ENCODE measurements at places on chromosomes 7 and 10. TPM values are rescaled to one million over a fixed set of nuclear protein-coding genes. Genes with fewer than 3 reads are reported as not detected.

IFIT3 gene
- 6.8 TPM for total RNA-seq

DNA sequence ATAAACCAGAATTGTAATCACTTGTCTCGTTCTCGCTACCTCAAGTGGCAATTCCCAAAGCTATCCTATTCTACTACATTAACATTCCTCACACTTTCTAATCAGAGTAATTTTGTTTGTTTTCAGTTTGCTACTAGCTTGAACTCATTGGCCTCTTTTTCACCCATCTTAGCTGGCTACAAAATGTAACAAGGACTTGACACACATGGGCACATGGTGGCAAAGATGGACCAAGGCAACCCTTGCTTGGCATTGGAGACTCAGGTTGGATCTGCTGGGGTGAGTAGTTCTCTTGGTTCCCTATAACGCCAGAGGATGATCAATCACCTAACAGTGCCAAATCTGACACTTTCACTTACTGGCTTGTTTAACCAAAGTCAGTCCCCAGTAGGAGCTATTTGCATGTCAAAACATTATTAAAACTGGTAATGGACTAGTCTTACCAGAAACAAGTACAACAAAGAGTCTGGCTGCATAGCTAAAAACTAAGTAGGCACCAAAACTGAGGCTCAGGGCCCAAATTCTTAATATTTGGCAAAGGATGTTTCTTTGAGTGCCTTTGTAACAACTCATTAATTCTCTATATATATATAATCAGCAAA lies 1.9 kb downstream of the USP6NL start:
- DNase-seq = no peak

BTAF1 gene
- 15.9 TPM for total RNA-seq

ARHGEF35 gene
- 0.57 TPM for total RNA-seq

LIPJ gene
- not detected for total RNA-seq

MYO1G gene
- 2.4 TPM for total RNA-seq

- no peak for DNase-seq
Measured at GRCh38 chr7:40135317-40135610, 459 bp downstream of the SUGCT start.

- DNase-seq = no peak
Measured at GRCh38 chr10:96834120-96834519, 2.0 kb downstream of the LCOR start.

DNA sequence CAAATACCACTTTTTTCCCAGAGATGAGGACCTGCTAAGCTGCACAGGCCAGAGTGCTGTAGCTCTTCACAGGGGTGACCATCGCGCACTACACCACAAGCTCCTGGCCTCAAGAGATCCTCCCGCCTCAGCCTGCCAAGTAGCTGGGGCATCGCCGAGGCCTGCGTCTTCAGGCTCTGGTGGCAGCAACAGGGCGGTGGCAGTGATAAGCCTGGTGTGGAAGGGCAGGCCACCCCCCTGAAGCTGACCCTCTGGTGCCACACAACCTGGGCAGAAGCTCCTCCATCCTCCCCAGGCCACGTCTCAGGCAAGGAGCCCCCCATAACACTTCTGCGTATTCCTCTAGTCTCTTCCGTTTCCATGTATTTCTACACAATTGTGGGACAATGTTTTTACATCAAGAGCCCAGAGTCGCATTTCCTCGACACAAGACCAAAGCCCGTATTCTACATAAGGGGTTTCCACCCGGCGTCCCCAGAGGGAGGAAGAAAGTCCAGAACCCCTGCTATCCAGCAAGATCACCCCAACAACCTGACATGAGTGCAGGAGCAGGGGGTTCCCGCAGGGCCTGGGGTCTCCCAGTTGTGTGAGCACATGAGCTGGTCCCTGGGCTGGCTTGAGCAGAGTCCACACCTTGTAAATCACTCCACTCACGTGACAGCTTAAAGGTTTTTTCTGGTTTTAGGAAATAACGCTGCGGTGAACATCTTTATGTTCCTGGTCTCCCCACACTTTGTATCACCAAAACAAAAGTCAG lies 37.6 kb upstream of the NCAPG2 start:
- DNase-seq = no peak

REEP3 gene
- total RNA-seq = 38.9 TPM

DNA sequence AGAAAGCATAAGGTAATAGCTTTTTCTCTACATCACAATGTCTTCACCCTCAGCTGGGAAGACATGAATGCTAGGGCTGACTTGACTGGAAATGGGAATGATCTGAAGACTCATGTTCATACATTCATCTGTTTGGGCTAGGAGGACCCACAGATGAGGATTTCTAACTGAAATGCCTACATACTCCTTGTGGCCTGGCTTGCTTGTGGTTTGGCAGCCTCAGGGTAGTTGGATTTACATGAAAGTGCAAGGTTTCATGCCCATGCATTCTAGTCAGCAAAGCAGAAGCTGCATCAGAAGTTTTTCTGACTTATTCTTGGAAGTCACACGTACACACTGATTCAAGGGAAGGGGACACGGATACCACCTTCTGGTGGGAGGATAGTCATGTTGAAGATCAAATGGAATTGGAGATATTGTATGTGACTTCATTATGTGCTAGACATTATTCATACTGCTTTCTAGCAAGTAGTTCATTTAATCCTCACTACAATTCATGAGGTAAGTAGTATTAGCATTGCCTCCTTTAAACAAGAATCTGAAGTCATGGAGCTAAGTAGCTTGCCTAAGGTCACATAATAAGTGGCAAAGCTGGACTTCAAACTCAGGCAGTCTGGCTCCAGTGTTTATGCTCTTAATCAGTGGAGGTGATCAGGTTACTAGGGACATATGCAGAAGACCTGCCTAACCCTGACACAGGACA lies 957.0 kb downstream of the LRMDA start:
- DNase-seq = no peak

- DNase-seq = no peak
Measured at GRCh38 chr7:28095231-28095630, 85.4 kb downstream of the JAZF1 start.

DNA sequence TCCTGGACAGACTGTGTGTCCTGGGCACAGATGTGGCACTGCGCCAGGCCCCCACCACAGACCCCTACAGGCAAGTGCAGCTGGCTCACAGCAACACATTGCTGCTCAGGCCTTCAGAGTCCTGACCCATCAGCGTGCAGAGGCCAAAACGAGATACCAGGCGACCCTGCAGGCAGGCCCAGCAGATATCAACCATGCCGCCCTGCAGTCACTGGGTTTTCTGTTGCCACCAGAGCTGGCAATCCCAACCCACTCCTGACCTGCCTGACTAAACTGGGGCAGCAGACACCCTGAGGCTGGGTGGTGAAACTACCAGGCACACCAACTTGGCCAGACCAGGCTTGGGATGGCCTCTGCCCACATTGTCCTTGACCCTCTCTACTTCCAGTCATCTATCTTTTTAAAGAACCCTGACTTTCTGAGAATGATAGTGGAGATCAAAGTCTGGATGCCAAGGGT lies 20.3 kb downstream of the ZCCHC24 start:
- DNase-seq = no peak

DNA sequence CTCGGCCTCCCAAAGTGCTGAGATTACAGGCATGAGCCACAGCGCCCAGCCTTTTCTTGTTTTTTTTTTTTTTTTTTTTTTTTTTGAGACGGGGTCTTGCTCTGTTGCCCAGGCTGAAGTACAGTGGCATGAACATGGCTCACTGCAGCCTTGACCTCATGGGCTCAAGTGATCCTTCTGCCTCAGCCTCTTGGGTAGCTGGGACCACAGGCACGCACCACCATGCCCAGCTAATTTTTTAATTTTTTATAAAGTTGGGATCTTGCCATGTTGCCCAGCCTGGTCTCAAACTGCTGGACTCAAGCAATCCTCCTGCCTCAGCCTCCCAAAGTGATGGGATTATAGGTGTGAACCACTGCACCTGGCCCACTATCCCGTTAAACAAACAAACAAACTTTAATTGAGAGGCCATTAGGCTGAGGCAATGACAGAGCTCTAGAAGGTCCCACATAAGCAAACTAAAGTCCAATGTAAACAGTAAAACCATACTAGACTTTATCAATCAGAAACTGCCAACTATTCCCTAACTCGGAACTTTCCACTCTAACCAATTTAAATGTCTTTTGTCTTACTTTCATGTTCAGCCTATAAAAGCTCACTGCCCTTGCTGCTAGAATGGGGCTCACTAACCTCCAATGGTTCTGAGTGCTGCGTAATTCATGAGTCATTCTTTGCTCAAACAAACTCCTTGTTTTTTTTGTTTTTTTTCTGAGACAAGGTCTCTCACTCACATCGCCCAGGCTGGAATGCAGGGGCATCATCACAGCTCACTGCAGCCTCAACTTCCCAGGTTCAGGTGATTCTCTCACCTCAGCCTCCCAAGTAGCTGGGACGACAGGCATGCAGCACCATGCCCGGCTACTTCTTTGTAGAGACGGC lies 1.9 kb downstream of the DHX32 start:
- no peak for DNase-seq

TNRC18 gene
- 40.5 TPM for total RNA-seq

- DNase-seq = no peak
Measured at GRCh38 chr7:137146012-137146455, 197.5 kb downstream of the PTN start.

IL6 gene
- total RNA-seq = 5.8 TPM

DNA sequence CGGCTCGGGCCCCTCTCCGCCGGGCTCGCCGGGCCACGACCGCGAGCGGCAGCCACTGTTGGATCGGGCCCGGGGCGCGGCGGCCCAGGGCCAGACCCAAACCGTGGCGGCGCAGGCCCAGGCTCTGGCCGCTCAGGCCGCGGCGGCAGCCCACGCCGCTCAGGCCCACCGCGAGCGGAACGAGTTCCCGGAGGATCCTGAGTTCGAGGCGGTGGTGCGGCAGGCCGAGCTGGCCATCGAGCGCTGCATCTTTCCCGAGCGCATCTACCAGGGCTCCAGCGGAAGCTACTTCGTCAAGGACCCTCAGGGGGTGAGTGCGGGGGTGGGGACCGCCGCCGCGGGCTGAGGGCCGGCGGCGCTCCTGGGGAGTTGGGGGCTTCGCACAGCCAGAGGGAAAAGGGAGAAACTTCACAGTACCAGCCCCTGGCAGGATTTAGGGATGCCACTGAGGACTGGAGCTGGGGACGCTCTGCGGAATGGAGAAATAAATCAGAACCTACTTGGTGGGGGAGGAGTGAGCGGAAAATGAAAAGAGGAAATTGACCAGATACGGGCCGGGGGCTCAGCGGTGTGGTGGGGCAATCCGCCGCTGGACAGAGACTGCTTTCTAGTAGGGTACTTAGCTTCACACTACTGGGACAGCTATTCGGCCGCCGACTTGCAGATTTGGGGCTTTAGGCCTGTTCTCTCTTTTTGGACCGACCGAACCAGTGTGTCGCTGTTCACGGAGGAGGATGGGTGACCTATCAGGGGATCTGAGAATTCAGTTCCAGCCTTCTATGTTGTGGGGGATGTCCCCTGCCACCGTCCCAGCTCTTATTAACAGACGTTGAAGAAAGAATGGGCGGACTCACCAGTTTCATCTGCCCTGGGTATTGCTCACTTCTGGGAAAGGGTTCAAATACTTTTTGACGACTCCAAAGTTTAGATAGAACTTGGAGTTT lies 669 bp downstream of the PI4K2A start:
- no peak for DNase-seq

DNA sequence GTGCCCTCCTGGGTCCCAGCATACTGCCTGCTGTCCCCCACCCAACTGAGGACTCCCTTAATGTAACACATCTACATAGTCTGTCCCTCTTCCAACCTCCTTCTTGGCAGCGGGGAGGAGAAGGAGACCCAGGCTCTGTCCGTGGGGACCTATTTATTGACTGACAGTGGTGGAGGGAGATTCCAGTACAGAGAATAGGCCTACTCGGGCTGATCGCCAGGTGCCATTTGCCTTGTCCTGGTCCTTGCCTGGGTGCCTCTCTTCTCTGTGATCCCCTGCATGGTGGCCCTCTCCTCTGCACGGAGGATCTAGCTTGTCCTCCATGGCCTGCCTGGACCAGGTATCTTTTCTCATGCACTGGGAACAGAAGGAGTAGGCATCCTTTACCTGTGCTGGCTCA lies 17.0 kb downstream of the GHRHR start:
- DNase-seq = peak; percentile 69

DNA sequence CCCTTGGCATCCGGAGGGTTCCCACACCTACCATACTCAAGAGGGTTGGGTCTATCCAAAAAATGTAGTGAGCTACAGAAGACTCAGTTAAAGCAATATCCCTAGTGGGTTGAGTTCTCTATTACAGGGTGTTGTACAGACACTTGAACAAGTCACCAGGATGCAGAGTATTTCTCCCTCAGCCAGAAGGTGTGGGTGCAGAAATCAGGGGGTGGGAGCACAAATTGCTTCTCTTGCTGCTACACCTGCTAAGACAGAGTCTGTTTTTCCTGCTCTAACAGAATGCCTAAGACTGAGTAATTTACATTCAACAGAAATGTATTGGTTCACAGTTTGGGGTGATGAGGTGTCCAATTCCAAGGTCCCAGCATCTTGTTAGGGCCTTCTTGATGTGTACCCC lies 433.4 kb downstream of the TCERG1L start:
- DNase-seq = no peak

DNA sequence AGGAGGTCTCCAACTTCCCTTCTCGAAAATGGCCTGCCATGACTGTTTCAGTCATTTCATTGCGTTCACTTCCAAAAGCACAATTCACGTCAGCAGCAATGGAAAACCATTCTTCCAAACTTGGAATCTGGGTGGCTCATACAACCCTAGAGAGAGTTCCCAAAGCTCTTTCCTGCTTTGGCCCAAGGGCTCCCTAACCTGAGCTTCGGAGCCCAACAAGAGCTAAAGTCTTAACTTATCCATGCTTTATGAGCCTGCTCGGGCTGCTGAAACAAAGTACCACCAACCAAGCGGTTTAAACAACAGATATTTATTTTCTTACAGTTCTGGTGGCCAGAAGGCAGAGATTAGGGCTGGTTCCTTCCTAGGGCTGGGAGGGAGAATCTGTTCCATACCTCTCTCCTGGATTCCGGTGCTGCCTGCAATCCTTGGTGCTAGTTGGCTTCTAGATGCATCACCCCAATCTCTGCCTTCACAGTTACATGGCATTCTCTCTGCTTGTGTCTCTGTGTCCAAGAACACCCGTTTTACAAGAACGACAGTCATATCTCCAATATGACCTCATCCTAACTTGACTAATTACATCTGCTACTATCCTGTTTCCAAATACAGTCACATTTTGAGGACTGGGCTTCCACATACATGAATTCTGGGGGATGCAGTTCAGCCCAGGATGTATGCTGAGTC lies 33.5 kb downstream of the CAMK2B start:
- DNase-seq = peak; percentile 39

- peak; percentile 89 for DNase-seq
Measured at GRCh38 chr7:106009503-106010226, 46.6 kb downstream of the CDHR3 start.

GRCh38 chr10:82680608-82681007 lies 805.6 kb downstream of the NRG3 start:
- no peak for DNase-seq

GRCh38 chr10:66591865-66592264 lies 334.0 kb upstream of the LRRTM3 start:
- DNase-seq = no peak

CPEB3 gene
- 8.3 TPM for total RNA-seq

C1QL3 gene
- total RNA-seq = not detected

- DNase-seq = no peak
Measured at GRCh38 chr7:150982351-150982750, 4.2 kb upstream of the KCNH2 start.

GRCh38 chr7:82507976-82508677 lies 64.5 kb upstream of the CACNA2D1 start:
- DNase-seq = no peak

Data from cardiac septum (tissue), 1 donor.